Amygdala (tissue), 56 donors: ENCODE measurements at places on chromosomes 13 and 19.

GRCh38 chr19:33089010-33089409 lies 8.0 kb downstream of the GPATCH1 start:
- DNase-seq, result no peak

DNA sequence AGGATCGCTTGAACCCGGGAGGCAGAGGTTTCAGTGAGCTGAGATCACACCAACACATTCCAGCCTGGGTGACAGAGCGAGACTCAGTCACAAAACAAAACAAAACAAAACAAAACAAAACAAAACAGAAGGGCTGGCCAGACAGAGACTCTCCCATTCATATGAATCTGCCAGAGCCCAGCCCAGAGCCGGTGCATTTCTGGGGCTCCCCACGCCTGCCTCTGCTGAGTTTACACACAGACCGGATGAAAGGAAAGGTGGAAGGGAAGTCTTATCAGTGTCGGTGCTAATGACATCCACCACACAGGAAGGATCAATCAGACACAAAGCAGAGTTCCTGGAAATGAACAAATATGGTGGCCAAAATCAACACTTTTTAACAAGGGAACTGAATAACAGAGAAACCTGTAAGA lies 6.8 kb downstream of the TRAPPC6A start:
- no peak for DNase-seq

- no peak for DNase-seq
Measured at GRCh38 chr13:50580684-50581305, 262.7 kb downstream of the DLEU7 start.

- no peak for DNase-seq
Measured at GRCh38 chr19:2207991-2208860, 27.9 kb downstream of the PLEKHJ1 start.

DNA sequence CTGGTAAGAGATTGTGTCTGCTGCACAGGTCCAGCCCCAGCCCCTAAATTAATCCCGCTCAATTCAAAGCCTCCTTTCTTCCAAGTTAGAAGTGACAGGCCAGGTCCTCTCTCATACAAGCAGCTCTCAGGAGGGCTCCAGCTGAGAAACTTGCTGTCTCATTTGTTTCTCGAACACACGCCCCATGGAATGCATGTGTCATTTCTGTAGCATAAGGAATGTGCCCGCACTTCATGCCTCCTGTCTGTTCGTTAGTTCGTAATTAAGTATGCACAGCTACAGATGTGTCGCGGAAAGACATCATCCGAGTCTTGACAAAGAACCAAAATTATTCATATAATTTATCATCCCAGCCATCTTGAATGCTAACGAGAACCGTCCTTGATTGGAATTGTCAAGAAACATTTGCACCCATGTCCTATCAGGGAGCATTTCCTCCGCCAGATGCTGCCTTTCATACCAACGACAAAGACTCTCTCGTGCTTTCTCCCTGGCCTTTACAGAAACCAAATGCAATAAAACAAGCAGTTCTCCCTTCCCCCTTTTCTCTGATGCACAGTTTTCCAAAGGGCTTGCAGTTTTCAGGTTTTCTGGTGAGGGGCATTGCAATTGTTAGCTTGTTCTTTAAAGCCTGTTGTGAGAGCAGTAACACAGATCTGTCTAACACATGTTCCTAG lies 133.5 kb downstream of the UQCRFS1 start:
- no peak for DNase-seq

DNA sequence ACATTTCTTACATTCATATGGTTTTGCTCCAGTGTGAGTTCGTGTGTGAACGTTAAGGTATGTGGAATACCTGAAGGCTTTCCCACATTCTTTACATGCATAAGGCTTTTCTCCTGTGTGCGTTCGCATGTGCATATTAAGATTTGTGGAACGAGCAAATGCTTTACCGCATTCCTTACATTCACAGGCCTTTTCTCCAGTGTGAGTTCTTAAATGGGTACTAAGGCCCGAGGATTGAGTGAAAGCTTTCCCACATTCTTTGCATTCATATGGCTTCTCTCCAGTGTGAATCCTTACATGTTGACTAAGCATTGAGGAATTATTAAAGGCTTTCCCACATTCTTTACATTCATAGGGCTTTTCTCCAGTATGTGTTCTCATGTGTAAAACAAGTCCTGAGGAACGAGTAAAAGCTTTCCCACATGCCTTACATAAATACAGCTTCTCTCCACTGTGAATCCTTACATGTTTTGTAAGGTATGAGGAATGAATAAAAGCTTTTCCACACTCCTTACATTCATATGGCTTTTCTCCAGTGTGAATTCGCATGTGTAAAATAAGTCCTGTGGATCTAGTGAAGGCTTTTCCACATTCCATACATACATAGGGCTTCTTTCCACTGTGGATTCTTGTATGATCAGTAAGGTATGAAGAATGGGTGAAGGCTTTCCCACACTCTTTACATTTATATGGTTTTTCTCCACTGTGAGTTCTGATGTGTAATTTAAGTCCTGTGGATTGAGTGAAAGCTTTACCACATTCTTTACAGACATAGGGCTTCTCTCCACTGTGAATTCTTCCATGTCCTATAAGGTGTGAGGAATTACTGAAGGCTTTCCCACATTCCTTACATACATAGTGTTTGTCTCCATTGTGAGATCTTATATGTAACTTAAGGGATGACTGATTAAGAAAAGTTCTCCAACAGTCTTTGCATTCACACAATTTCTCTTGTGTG lies 10.7 kb downstream of the ZNF846 start:
- DNase-seq, result no peak

- DNase-seq, result no peak
Measured at GRCh38 chr19:23698711-23699520, 11.9 kb upstream of the ZNF675 start.

GRCh38 chr19:50546527-50547221 lies 21.6 kb downstream of the LRRC4B start:
- DNase-seq, result no peak

DNA sequence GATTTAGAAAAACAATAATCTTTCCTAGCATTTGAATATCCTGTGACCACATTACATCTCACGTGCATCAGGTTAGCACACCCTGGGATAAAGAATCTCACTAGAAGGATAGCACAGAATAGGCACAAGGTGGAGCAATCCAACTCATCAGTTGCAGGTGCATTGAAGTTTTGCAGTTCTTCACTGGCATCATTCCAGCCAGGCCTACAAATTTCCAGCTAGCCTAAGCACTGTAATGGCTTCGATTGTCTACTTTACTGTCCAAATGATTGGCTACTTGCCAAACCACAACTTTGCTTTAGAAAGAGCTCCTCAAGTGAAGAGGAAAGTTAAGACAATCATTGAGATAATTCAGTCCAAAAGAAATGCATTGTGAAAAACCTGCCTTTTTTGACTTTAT lies 89.5 kb downstream of the SPRY2 start:
- no peak for DNase-seq

DNA sequence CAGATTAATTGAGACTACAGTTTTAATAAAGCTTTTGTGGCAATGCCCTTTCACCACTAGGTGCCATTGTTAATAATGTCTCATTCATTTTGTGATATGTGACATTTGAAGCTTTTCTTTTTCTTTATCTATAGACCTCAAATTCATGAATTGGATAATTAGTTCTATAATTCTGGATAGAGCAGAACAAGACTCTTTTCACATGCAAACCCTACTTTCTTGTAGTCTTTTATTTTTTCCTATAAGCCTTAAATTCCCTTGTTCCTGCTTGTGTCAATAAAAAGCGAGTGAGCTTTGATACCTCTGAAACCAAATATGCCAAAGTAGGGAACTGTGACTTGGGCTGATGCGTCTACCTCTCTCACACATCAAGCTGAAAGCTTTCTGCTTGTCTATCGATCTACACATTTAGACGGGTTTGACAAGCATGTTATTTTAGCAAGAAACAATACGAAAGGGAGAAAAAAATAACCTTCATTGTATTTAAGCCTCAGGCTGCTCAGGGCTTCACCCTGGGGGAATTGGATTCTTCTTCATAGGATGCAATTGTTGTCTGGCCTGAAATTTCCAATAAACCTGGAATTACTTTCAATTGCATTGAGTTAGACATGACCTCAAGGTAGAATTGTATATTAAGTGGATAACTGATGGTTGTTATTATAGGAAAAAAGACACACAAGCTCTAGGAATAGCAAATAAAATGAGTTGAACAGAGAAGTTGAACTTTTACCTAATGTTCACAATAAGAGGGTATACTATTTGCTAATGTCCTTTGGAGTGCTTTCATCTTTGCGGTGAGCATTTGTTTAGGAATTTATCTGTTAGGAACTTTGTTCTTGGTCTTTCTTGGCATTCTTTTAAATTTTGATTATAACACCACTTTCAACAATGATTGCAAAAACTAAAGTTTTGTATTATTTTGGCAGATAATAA lies 1150.2 kb upstream of the PCDH9 start:
- no peak for DNase-seq
